ENCODE measurements at places on chromosomes 1 and 21.

- DNase-seq, result no peak
These were observed 105.1 kb downstream of the COLGALT2 start for GRCh38 chr1:183932412-183932811.

DNA sequence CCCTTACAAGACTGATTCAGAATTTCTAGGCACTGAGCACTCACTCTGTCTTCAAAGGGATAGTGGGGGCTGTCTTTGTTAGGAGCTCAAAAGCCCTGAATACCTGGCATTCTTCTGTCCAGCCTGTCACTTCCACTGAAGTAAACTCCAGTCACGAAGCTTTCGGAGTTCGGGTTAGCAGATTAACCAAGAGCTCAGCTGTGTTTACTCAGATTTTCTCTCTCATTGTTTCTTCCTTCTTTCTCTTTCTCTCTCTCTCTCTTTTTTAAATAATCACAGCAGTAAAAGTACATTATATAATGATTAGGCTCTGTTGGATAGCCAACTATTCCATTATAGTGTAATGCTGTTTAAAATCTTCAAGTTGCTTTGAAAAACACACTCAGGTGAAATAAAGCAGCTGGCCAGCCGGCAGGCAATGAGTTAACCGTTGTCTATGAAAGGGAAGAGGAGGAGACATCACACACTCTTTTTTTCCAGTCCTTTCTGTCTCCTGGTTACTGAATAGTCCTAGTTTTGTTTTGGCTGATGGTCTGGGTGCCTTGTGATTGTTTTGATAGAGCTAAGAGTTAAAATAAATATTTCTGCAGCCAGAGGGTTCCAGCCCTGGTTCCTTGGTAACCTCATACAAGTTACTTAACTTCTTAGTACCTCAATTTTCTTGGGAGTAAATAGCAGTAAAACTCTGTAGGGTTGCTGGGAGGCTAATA is 89.8 kb downstream of the ADSS2 start:
- DNase-seq, result no peak

DNA sequence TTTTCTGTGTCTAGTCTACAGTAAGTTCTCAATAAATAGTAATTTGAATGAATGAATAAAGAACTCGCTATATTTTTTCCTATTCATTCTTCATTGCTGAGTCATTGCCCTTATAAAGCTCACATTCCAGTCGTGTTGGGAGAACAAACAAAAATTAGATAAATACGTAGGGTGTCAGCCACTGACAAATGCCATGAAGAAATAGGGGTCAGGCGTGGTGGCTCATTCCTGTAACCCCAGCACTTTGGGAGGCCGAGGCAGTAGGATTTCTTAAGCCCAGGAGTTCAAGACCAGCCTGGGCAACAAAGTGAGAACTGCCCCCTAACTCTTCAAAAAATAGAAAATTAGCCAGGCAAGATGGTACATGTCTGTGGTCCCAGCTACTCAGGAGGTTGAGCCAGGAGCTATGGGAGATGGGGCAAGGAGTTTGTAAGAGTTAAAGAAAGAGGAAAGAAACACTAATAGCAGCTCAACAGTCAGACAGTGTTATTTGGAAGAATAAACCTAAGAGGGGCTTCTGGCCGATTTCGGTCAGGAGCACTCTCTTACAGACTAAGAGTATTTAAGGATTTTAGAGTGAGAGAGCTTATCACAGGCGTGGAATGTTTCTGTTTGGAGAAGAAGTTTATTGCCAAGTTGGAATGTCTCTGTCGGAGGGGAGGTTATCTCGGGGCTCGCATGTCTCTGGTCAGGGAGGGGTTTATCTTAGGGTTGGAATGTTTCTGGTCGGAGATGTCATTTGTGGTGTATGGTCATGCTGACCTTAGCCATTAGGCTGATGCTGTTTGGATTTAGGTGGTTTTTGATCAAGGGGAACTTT is 1.8 kb upstream of the CHML start:
- no peak for DNase-seq

- no peak for DNase-seq
These were observed 27.8 kb downstream of the SLC26A9 start for GRCh38 chr1:205915354-205915990.

- no peak for DNase-seq
These were observed 236.2 kb downstream of the SETD4 start for GRCh38 chr21:35824136-35824535.

DNA sequence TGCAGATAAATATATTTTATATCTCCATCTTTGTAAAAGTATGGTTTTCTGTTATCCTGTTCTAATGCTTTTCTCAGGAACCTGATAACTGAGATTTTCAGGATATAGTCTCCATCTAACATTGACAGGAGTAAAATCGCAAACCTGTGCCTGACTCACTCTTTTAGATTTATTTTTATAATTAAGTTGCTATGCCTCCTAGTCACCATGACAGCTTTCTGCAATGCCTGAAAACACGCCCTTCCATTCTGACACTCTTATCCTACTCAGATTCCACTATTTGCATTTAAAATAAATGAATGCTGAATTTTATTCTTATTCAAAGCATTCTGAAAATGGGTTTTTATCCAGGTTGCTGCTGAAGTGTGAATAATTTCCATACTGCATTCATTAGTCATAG is 62.8 kb downstream of the RGS21 start:
- no peak for DNase-seq

GRCh38 chr1:184408580-184408979 is 21.8 kb downstream of the C1orf21 start:
- no peak for DNase-seq
